ENCODE measurements at places on chromosomes 13 and 19.

DNA sequence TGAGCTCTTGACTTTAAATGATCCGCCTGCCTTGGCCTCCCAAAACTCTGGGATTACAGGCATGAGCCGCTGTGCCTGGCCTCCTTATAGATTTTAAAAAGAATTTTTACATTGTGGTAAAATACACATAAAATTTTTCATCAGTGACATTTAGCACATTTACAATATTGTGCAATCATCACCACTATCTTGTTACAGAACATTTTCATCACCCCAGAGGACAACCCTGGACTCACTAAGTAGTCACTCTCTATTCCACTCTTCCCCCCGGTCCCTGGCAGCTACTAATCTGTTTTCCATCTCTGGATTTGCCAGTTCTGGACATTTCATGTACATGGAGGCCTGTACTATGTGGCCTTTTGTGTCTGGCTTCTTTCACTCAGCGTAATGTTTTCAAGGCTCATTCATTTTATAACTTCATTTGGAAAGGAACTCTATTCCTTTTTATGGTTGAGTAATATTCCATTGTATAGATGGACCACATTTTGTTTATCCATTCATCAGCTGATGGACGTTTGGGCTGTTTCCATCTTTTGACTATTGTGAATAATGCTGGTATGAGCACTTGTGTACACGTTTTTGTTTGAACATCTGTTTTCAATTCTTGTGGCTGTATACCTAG is 19.9 kb downstream of the MEGF8 start:
- no peak for DNase-seq

DNA sequence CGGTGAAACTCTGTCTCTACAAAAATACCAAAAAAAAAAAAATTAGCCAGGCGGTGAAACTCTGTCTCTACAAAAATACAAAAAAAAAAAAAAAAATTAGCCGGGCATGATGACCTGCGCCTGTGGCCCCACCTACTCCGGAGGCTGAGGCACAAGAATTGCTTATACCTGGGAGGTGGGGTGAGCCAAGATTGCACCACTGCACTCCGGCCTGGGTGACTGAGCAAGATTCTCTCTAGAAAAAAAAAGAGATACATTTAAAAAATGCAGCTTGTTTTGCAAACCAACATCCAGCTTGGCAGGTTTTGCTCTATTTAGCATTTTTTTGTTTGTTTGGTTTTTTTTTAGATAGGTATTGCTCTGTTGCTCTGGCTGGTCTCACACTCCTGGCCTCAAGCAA is 6.7 kb upstream of the PGPEP1 start:
- no peak for DNase-seq

- DNase-seq, result no peak
These were observed 68.6 kb downstream of the RAB20 start for GRCh38 chr13:110492679-110493593.

DNA sequence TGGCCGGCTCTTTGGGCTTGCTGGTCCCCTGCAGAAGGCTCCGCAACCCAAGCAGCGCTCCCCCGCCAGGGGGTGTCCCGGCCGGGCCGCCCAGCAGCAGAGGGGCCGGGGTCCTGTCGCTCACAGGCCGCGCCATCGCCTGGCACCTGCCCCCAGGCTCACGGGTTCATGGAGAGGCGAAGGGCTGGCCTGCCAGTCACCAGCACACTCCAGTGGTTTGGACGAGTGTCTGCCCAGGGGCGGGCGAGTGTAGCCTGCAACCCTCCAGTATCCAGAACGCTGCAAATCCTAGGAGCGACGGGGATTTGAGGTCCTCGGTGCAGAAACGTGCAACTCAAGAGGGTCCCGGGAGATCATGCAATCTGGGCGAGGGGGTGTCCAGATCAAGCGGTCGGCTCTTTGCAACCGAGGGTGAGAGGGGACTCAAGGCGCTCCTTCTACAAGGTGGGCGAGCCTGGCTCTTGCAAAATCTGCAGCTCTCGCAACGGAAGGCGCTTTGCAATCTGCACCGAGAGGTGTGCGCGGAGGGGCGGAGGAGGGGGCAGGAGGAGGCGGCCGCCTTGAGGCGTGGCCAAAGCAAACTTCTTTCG is at the start of gene DBP:
Gene DBP (minus strand): TSS at position 521 of the 590 bp plus-strand sequence. CDS start 385 bp downstream, at position 136.
- DNase-seq, result no peak

DNA sequence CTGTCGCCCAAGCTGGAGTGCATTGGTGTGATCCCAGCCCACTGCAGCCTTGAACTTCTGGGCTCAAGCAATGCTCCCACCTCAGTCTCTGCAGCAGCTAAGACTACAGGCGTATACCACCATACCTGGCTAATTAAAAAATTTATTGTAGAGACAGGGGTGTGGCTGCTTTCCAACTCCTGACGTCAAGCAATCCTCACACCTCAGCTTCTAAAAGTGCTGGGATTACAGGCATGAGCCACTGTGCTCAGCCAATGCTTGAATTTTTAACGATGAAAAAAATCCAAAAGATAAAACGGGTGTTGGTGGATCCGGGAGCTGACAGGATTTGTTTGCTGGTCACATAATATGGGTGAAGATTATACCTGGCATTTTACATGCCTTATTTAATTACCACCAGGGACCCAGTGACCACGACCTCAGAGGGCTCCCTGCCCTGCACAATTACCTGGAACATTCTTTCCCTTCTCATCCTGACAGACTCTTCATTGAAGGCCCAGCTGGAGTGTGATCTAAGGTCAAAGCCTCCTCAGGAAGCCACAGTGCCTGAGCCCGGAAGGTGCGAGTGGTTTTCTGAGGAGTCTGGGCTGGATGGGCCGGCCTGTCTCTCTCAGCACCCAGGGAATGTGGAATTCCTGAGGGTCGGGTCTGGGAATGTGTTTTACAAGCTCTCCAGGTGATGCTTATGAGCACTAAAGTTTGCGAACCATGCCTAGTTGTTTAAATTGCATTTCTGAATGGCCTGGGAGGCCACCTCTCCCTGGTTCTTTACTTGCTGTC is 193.3 kb downstream of the USP12 start:
- DNase-seq, result no peak

- DNase-seq, result no peak
These were observed 3.8 kb downstream of the SCN1B start for GRCh38 chr19:35034005-35034502.

DNA sequence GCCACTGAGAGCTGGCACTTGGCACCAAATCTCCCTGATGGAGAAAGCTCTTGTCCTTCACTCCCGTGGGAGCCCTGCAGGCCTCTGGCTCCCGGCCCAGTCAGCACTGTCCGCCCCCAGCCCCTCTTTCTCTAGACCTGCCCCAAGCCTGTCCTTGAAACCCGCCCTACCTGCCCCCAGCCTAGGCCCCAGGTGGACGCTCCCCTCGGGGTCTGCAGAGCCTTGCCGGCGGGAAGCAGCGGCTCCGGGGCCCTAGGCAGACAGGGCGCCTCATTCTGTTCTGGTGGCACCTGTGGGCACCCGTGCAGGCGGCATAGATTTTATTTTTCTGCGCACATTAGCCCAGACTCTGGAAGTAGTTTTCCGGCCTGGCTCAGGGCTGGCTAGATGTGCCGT is 17.6 kb downstream of the IL17D start:
- no peak for DNase-seq

- DNase-seq, result no peak
These were observed 10.7 kb downstream of the RELB start for GRCh38 chr19:45011959-45012358.

GRCh38 chr19:49999371-50000010 is 25.7 kb downstream of the VRK3 start:
- no peak for DNase-seq

DNA sequence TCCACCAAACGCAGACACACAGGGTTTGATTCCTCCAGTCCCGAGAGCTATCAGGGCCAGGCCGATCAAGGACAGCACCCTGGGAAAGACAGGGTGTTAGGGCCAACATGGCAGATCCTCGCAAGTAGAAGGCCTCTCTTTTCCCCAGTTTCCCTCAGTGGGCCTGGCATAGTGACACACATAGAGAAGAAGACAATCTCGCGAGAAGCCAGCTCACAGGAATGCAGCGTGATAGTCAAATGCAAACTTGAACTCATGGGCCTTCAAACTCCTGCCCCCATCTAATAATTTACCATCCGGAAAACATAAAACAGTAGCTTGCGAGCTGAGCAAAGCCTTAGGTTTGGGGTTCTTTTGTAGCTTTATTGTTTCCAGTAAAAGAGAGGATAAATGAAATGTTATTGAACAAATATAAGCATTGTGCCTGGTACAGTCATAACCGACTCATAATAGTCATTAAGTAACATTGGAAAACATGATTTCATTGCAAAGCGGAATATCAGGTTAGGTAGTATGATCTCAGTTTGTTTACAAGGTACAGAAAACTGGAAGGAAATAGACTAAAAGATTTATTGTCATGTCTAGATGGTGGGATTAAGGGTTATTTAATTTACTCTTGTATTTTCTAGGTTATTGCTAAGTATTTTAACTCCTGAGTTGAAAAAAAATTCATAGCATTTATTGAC is 30.5 kb downstream of the SLC15A1 start:
- DNase-seq, result no peak

GRCh38 chr13:21243045-21243897 is 66.8 kb downstream of the MRPL57 start:
- no peak for DNase-seq
